ENCODE measurements at places on chromosomes 1 and 21.

- DNase-seq, result no peak
Observed at GRCh38 chr1:230568676-230569075, 73.6 kb upstream of the COG2 start.

- DNase-seq, result no peak
Observed at GRCh38 chr1:54888080-54888733, 1.2 kb upstream of the DHCR24 start.

- no peak for DNase-seq
Observed at GRCh38 chr1:246450611-246451251, 56.3 kb downstream of the SMYD3 start.

DNA sequence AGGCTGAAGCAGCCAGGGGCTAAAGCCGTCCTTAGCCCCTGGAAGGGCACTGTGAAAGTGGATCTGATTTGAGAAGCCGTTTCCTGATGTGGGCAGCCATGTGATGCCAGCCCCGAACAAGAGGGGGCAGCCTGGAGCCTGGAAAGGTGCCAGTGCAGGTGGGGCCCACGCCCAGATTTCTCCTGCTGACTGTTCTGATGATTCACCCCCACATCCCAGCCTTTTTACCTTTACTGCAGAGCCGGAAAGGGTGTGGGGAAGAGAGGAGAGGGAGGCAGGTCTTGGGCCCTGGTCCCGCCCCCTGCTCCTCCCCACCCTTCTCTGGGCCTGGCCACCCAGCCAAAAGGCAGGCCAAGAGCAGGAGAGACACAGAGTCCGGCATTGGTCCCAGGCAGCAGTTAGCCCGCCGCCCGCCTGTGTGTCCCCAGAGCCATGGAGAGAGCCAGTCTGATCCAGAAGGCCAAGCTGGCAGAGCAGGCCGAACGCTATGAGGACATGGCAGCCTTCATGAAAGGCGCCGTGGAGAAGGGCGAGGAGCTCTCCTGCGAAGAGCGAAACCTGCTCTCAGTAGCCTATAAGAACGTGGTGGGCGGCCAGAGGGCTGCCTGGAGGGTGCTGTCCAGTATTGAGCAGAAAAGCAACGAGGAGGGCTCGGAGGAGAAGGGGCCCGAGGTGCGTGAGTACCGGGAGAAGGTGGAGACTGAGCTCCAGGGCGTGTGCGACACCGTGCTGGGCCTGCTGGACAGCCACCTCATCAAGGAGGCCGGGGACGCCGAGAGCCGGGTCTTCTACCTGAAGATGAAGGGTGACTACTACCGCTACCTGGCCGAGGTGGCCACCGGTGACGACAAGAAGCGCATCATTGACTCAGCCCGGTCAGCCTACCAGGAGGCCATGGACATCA lies at the start of gene SFN:
Gene SFN, plus strand, starts transcription at position 369 of the 904 bp plus-strand sequence. Its CDS starts 64 bp downstream, at position 433.
- DNase-seq, result no peak

- peak; percentile 31 for DNase-seq
Observed at GRCh38 chr1:45018599-45019230, 6.7 kb downstream of the UROD start.
